Brain microvascular endothelial cell (primary cell): ENCODE measurements at places on chromosomes 13 and 19.

DNA sequence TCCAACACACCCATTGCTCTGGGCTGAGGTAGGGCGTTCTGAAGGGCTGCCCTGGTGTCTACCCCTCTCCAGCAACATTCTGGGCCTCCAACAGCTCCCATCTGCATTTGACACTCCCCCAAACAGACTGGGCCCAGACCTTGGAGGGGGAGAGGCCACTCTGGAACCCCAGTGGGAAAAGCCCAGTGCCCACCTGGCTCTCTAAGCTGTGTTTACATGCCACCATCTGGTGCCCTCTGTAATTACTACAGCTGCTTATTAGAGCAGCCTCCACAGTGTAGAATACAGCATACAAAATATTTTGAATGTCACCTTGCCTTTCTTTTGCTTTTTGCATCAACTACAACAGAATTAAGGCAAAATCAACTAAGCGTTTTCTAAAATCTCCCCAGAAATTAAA, 35.8 kb upstream of the TM9SF2 start:
- no peak for DNase-seq

DNA sequence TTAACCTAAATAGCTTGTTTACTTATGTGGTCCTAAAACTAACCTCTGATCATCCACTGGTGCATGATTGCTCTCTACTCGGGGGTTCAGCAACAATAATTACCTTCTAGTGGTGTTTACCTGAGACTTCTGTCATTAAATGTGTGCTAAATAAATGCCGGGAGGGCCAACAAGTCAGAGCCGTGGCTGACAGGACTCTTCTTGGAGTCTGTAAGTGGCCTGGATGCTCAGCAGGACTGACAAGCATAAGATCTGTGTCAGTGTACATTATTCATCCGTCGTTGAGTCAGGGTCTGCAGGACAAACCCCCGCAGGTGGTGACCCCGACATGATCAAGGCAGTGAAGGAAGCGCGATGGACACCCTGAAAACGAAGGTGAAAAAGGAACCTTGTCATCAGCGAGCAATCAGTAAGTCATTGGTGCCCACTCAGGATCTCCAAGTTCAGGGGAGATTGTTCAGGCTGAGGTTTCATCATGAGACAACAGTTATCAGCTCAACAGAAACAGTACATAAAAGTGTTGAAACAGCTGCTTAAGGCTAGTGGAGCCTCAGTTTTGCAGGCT, 1466.9 kb downstream of the UQCRFS1 start:
- DNase-seq: no peak

DNA sequence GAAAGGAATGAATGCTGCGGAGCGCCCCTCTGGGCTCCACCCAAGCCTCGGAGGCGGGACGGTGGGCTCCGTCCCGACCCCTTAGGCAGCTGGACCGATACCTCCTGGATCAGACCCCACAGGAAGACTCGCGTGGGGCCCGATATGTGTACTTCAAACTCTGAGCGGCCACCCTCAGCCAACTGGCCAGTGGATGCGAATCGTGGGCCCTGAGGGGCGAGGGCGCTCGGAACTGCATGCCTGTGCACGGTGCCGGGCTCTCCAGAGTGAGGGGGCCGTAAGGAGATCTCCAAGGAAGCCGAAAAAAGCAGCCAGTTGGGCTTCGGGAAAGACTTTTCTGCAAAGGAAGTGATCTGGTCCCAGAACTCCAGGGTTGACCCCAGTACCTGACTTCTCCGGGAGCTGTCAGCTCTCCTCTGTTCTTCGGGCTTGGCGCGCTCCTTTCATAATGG, 8.6 kb downstream of the PDX1 start:
- DNase-seq: no peak

- DNase-seq: no peak
These were observed 676.1 kb upstream of the KLHL1 start for GRCh38 chr13:70784207-70784989.

DNA sequence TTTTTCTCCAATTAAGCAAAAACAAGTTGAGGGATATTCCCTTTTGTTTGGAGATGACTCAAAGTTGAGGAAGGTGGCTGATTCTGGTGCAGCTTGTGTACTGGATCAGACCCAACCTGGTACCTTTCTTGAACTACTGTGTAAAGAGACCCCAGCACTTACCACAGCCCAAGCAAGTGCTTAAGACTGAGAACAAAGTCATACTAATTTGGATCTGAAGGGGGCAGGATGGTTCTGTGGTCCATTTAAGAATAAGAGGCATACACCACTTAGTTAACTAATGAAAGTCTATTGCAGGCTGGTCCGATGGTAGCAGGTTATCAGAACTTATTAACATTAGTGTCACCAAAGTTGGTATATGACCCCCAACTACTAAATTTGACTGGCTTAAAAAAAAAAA, 6.3 kb downstream of the THSD1 start:
- no peak for DNase-seq
